Brain pericyte (primary cell): ENCODE measurements at places on chromosomes 2 and 18.

GRCh38 chr2:60119778-60120177 lies 433.7 kb downstream of the BCL11A start:
- no peak for DNase-seq

DNA sequence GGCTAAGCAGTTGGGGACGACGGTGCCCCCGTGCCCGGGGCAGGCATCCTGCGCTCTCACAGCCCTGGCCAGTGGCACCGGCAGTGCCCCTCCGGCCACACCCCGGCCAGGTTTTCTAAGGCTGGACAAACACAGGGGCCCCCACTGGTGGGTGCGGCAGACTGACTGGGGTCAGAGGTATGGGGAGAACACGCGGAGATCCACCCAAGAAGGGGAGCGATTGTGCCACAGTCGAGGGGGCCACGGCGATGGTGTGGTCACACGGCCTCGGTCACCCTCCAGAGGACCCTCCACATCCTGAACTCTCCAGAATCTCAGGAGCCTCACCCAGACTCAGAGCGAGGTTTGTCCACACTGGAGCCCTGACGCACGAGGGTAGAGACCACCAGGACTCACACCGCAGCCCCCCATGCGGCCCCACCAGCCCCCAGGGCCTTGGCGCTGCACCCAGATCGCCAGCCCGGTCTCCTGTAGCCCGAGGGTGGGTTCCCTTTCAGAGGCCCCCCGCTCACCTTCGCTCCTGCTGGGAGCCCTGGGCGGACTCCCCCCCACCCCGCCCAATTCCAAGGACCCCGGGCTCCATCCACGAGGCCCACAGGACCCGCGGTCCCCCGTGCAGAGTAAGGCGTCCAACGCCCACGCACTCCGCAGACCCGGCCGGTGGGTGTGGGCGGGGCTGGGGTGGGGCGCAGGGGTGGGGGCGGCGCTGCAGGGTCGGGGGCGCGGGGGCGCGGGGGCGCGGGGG lies 15.2 kb downstream of the PDCD1 start:
- no peak for DNase-seq

DNA sequence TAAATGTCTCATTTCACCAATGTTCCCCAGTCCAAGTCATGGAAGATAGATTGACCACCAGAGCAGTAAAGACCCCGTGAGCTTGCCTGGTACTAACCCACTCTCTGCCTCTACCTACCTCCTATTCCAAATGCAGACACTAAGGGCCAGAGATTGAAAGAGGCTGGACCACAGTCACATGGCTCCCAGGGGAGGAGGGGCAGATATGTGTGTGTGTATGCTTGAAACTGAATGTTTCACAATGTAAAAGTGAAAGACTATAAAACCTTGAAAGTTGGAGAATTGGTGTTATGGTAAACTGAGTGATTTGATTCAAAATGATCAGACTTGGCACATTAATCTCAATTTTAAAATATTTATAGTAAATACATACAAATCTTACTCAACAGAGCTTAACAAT lies 21.7 kb upstream of the KLHL29 start:
- DNase-seq = no peak

- DNase-seq = no peak
Observed at GRCh38 chr18:43193336-43193735, 77.9 kb upstream of the RIT2 start.

DNA sequence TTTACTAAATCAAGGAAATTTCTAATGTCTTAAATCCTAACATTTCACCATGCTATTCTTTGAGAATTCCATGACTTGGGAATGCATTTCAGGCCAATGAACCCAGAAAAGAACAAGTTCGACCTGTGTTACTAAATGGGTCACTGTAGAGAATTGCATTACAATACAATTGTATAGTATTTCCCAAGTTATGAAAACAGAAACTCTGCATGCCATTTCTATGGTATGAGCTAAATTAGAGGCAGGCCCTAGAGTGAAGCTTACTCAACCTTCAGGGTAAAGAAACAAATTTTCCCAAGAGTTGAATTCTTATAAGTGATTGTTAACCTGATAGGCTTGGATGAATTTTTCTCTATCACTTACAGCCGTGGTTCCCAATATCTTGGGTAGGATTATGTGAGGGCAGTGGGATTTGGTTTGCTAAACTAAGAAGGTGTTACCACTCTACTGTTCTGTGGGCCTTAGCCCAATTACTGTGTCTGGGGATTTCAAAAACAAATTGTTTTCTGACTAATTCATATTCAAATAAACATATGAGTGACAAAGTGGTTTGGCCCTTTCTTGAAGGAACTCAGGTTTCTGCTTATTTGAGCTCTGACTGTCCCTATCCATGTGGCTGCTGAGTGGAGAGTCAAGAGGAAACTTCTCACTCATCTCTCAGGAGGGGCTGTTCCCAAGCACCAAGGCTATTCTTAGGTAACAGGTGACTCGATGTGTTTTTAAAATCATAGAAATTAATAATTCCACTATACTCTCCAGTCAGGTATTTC lies 11.2 kb upstream of the SERPINB7 start:
- DNase-seq = no peak

- DNase-seq = no peak
Observed at GRCh38 chr2:41782306-41783158, 265.3 kb upstream of the PKDCC start.

GRCh38 chr2:178530625-178531142 lies 50.4 kb downstream of the PLEKHA3 start:
- DNase-seq = no peak

DNA sequence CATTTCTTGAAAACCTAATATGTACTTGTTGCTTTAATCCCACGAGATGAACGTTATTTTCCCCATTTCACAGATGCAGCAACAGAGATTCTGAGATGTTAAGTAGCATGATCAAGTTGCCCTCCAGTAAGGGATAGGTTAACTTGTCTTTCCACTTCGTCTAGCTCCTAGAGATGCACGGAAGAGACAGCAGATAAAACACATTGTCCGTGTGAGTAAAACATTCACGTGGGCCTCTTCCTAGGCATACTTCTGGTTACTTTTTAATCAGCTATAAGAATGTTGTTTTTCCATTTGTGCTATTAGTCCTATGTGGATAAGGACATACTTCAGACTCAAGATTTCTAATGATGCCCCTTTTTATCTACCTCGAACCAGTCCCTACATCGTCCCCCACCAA lies 1.2 kb upstream of the ARHGAP28 start:
- no peak for DNase-seq

DNA sequence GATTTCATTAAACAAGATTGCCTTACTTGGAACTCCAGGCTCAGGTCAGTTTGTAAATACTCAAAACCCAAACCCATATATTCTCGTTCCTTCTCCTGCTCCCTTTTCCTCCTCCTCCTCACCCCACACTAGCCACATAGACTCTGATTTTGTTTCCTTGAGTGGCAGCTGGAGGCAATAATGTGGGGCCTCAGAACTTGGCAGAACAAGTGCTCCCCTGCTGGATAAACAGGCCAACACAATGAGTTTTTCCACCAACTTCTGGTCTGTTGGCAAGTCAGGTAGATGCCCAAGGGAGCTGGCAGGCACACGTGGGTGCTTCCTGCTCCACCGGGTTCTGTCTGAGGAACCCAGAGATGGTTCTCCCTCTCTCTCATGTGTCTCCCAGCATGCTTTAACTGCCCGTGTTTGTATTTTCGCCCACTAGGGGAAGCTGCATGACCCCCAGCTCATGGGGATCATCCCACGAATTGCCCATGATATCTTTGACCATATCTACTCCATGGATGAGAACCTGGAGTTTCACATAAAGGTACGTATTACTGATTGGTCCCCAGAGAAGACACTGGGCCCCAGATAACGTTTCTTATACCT lies 61.9 kb downstream of the KIF5C start:
- no peak for DNase-seq

GRCh38 chr2:111239107-111239506 lies 118.4 kb downstream of the BCL2L11 start:
- DNase-seq = no peak

- no peak for DNase-seq
Observed at GRCh38 chr2:206260188-206261012, 14.1 kb upstream of the ZDBF2 start.

GRCh38 chr2:9646196-9647030 lies 15.6 kb upstream of the YWHAQ start:
- no peak for DNase-seq

GRCh38 chr2:63048367-63049171 lies 2.1 kb upstream of the OTX1 start:
- no peak for DNase-seq

DNA sequence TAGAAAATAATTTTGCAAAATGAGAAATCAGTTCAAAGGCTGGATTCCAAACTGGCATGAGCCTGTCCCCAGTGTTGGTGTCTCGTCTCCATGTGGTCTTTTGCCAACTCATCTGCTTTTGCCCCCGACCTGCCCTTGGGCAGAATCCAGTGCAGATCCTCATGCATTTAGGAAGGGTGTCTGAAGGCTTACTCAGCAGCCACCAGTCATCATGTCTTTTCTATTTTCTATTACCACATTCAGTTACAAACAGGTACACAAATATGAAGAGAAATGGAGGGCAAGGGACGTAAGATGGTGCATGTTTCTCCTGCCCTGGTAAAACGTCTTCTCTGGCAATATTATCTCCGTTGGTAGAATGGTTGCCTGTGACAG lies 43.5 kb downstream of the E2F6 start:
- no peak for DNase-seq

- no peak for DNase-seq
Observed at GRCh38 chr2:223460774-223461211, 141.4 kb downstream of the SCG2 start.

- DNase-seq = no peak
Observed at GRCh38 chr2:76008001-76008702, 297.4 kb upstream of the GCFC2 start.

DNA sequence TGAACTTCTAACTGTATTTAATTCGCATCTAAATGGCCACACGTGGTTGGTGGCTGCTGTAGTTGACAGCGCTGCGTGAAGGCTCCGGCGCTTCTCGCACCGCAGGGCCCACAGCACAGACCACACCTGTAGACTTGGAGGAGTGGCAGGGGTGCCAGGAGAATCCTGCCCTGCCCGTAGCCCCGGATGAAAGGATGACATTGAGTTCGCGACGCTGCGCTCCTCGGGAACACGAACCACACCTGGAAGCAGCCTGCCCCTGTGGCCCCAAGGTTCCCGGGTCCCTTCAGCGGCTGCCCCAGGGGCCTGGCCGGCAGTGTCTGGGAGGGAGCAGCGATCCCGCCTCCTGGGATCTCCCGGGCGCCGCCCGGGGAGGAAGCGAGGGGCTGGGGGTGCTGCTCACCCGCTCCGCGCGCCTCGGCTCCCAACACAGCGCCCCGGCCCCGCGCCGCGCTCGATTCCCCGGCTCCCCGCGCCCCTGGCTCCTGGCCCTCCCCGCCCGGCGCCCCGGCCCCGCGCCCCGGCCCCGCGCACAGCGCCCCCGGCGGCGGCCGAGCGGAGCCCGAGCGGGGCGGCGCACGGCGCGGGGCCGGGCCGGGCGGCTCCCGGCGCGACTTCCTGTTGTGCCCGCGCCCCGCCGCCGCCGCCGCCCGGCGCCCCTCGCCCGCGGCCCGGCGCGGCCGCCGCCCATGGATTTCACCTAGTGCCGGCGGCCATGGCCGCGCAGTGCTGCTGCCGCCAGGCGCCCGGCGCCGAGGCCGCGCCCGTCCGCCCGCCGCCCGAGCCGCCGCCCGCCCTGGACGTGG lies at the start of gene RNPEPL1:
RNPEPL1 (plus strand) TSS at position 613 of the 806 bp plus-strand sequence; CDS start at position 716, 103 bp downstream.
- no peak for DNase-seq

DNA sequence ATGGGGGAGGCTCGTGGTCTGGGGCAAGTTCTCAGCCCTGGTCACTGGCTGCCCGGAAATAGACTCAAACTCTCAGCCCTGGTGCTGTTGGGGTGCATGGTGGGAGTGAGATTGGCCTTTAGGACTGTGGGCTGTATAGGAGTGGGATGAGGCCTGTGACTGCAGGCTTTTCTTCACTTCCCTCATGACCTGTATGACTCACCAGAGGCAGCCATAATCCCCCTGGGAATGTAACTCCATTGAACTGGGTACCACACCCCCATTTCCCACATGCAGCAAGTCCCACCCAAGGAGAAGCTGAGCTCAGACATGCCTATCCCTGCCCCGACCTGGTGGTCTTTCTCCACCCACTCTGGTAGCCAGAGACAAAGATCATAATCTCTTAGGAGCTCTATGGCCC lies 177.7 kb upstream of the OSR1 start:
- no peak for DNase-seq

GRCh38 chr2:197113275-197113711 lies 186.8 kb upstream of the PGAP1 start:
- DNase-seq = no peak

- no peak for DNase-seq
Observed at GRCh38 chr18:28365411-28365831, 188.5 kb upstream of the CDH2 start.

- DNase-seq = no peak
Observed at GRCh38 chr2:217655651-217656050, 347.1 kb downstream of the TNS1 start.

DNA sequence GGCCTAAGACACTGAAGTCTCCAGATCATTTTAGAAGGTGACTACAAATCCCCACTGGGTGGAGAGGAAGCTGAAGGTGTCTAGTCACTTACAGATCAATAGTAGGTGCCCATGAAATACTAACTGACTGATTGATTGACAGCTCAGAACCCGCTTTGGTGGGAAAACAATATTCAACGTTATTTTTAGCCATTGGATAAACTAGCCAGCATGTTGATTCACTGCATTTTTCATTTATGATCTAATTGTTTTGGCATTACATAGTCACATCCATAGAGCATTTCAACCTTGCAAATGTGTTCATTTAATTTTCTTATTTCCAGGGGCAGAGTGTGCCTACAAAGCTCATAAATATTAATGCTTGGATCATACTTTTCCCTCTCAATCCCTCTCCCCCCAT lies 162.3 kb downstream of the MREG start:
- DNase-seq = no peak

DNA sequence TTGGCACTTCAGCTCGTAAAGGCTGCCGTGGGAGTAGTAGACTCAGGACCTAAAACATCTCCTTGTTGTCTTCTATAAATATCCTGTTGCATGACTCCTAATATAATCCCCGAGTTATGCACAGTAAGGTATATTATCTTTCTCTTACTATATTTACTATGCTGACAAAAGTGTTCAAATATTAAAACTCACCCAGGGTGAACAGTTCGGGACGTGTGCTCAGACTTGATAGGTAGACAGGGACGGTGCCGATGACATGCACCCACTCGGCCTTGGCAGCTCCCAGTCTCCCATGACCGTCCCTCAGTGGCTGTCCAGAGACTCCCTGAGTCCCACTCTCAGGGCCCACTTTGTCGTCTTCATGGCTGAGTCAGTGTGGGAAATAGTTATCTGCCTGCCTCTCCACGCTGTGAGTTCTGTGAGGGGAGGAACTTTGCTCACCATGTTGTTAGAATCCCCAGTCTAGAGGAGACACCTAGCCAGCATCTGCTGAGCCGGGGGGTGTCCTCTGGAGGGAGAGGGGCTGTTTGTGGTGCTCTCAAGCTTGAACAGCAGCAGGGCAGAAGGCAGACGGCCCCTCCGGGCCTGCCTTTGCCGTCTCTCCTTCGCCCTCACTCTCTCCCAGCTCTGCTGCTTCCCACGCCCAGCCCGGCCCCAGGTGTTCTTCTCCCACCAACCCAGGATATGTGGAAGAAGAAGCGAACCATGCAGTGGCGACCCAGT lies 75.0 kb downstream of the DGKD start:
- DNase-seq = no peak

GRCh38 chr18:77103187-77103850 lies 29.3 kb downstream of the MBP start:
- DNase-seq = no peak

GRCh38 chr18:43772907-43773306 lies 495.6 kb upstream of the SYT4 start:
- DNase-seq = no peak
